Tibial nerve (tissue), 4 donors: ENCODE measurements at places on chromosomes 2 and 18.

GRCh38 chr18:36931106-36931505 lies 102.2 kb downstream of the KIAA1328 start:
- no peak for DNase-seq

DNA sequence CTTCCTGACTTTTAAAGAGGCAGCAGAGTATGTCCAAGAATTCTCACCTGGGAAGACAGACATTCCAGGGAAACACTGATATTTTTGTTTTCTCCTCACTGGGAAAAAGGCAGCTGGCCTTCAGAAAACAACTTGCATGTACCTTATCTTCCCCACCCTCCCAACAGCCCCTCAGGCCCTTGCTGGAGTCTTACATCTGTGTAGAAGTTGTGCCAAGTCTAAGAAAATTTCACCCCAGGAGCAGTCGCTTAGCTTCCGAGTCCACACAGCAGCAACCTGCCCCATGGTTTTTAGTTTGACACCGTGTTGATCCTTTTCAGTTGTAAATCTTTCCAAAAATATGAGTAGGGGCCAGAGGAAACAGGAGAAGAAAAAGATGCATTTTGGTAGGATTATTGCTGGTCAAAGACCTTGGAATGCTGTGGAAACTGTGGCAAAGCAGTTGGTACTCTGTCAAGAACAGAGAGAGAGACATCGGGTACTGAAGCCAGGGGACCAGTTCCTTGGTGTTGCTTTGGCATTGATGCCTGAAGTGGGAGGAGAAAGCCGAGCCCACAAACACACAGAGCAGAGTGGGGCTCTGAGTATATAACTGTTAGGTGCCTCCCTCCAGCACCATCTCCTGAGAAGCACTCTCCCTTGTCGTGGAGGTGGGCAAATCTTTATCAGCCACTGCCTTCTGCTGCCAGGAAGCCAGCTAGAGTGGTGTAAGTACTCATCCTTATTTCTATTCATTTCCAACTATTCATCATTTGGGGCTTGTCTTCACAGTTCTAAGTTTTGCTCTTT lies at the start of gene SLC14A1:
TSS of gene SLC14A1 (plus strand) at position 615 of the 789 bp plus-strand sequence. CDS start 6,140 bp downstream, outside the sequence.
- no peak for DNase-seq

- DNase-seq: no peak
Measured at GRCh38 chr2:202387608-202388342, 11.6 kb downstream of the BMPR2 start.

DNA sequence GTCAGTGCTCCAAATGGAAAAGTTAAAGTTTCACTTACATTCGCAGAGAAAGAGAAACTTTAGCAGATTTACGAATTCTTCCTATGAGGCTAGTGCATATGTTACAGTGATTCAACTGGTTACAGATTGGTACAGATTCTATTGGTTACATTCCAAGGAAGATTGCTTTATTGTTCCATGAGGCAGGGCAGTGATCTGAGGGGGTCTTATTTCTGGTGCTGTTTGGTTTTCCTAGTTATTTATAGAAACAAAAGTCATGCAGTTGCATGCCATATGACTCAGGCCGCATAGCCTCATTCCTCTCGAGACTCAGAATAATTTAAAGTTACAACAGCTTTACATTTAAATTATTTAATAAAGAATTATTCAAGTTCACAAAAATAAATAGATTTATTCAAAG lies 385.4 kb upstream of the SYT4 start:
- DNase-seq: no peak

- DNase-seq: no peak
Measured at GRCh38 chr18:42326752-42327151, 371.7 kb downstream of the PIK3C3 start.

DNA sequence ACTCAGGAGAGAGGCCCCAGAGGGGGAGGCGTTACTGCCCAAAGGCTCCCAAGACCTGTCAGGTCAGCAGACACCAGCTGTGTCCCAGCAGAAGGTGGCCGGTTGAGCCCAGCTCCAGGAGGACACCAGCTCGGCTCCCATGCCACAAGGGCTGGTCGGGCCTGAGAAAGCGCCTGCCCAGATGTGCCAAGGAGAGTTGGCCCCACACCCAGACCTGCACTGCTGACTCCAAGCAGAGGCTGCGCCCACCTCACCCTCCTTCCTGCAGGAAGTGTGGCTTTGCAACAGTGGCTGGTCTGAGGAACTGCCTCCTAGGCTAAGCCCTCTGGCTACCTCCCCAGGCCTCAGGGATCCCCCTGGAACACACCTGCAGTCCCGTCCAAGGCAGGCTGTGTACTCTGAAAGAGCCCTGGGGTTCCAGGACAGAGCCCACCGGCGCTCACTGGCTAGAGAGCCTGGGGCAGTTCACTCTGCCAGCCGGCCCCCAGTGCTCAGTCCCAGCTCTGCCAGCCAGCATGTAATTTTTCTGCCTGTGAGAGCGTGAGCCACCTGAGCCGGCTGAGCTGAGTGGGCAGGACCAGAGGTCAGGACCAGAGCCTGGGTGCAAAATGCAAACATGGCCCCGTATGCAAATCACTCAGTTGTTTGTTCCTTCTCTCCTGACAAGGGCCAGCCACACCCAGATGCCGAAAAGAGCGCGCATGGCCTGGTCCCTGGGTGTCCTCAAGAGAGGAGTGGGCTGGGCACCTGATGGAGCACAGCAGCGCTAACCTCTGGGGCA lies 36.9 kb upstream of the PTMA start:
- DNase-seq: no peak

DNA sequence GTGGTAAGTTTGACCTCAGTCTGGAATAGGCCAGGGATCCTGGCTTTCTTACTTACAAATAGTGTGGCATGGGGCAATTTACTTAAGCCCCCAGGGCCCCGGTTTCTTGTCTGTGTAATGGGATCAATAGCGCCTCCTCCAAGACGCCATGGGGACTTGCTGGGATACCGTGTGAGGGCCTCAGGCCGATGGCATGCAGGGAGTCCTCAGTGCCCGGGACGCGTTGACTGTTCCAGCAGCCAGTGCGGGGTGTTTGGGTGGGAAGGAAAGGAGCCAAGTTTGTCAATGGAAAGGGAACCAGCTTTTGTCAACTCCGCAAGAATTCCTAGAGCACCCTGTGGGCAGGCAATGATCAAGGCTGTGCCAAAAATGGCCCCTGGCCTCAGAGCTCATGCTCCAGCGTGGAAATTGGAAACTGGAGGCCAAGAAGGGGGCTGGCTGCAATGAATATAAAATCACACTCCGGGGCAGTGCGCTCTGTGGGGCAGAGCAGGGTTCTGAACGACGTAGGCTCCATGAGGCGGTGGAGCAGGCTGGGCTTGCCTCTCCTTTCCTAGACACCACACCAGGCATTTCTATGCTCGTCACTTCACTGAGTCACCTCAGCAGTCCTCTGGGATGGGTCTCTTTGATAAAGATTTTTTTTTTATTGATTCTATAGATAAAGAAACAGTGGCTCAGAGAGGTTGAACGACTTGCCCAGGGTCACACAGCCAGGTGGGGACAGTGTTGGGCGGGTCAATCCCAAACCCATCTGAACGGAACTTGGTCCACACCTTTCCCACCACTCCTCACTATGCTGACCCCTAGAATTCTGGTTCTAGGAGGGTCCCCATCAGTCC lies 56.7 kb upstream of the ASAP2 start:
- no peak for DNase-seq

DNA sequence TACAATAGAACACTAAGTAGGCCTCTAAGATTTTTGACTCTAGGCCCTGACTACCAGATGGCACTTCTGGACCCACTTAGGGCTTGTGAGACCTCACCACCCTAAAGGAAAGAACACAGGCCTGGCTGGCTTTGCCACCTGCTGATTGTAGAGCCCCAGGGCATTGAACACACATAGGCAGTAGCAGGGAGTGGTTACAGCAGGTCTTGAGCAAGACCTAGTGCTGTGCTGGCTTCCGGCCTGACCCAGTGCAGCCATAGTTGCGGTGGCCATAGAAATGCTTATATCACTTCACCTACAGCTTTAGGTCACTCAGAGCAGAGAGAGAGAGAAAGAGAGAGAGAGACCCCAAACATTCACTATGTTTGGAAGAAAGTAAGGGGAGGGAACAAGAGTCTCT lies 223.2 kb downstream of the LRATD1 start:
- DNase-seq: no peak

DNA sequence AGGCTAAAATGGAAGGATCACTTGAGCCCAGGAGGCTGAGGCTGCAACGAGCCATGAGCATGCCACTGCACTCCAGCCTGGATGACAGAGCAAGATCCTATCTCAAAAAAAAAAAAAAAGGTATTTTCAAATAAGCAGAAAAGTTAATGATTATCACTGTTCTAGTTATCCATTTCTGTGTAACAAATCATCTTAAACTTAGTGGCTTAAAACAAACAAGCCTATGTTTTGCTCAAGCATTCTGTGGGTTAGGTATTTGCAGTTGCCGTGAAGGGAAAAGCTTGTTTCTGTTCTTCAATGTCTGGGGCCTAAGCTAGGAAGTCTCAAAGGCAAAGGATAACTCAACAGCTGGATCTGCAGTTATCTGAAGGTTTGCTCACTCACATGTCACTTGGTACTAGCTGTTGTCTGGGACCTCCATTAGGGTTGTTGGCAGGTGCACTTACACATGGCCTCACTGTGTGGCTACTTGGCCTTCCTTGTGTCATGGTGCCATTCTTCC lies 14.1 kb downstream of the MFF start:
- no peak for DNase-seq

DNA sequence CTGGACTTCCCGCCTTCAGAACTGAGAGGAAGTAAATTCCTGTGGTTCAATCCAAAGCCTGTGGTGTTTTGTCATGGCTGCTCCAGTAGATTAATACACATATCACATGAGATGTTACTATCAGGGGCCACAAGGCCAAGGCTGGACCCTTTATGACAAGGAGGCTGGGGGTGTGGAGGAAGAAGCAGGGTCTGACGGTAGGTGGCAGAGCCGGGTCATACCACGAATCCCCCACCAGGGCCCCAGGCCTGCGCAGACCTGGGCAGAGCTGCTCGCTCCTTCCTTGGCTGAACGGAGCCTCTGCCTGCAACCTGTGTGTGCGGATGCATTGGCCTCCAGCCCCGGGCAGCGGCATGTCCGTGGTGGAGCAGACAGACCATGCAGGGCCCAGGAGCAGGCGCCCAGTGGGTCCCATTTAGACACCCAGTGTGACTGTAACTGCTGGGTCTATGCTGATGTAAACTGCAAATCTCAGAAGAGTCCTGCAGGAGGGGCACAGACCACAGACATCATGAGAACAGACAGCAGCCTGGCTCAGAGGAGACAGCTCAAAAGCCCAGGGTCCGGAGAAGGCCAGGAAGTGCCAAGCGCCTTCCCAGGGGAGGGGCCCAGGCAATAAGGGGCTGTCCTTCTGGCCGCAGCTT lies 155.2 kb downstream of the PXDN start:
- DNase-seq: no peak

DNA sequence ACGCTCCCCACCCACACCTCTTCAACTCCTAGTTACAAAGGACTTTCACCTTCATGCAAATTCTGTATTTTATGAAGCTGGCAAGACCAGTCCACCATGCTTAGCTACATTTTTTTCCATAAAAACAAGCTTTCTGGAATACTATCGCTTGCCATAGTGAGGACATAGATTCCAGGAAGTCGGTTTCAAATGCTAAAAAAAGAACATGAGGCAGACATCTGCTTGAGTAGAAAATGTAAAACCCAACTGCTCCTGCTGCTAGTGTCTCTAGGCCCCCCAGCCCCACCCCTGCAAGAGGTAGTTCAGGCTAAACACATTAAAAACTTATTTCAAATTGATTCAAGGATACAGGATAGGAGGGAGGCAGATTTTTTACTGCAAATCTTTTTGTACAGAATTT lies 148.9 kb downstream of the SMAD2 start:
- no peak for DNase-seq

- DNase-seq: no peak
Measured at GRCh38 chr2:150232871-150233270, 254.6 kb downstream of the RND3 start.

- no peak for DNase-seq
Measured at GRCh38 chr2:127047054-127047453, 59.9 kb downstream of the BIN1 start.

GRCh38 chr18:13628211-13628610 lies 98.1 kb downstream of the FAM210A start:
- DNase-seq: no peak

DNA sequence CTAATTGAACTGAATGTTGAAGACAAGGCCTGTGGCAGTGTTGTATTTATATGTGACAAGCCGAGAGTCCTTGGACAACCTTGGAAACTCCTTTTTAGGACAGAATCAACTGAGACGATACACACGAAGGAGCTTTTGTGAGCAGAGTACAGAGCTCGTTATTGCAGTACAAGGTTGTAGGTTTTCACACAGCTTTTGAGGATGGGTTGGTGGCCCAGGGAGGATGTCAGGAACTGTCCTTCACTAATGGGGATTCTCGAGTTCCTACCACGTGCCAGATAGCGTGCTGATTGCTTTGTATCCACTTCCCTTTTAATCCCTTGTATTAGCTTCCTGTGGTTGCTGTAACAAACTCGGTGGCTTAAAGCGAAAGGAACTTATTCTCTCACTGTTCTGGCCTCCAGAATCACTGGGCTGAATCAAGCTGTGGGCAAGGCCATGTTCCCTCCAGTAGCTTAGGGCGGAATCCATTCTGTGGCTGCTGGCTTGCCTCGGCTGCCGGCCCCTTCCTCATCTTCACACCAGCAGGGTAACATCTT lies 20.2 kb downstream of the INPP4A start:
- no peak for DNase-seq

DNA sequence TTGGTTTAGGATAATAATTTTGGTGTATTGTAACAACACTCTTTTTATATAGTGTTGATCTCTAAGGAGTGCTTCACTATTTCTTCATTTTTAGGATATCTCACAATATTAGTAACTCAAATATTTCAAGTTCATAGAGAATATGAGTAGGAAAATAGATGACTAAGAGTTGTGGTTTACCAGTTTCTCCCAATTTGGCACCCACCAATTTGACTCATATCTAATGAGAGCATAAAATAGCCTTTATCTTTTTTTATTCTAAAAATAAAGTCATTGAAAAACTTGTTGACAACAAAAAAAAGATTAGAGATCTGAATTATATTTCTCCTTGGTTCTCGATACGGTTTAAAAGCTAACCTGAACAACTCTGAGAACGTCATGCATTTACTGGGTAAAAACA lies 204.0 kb downstream of the PARD3B start:
- no peak for DNase-seq

DNA sequence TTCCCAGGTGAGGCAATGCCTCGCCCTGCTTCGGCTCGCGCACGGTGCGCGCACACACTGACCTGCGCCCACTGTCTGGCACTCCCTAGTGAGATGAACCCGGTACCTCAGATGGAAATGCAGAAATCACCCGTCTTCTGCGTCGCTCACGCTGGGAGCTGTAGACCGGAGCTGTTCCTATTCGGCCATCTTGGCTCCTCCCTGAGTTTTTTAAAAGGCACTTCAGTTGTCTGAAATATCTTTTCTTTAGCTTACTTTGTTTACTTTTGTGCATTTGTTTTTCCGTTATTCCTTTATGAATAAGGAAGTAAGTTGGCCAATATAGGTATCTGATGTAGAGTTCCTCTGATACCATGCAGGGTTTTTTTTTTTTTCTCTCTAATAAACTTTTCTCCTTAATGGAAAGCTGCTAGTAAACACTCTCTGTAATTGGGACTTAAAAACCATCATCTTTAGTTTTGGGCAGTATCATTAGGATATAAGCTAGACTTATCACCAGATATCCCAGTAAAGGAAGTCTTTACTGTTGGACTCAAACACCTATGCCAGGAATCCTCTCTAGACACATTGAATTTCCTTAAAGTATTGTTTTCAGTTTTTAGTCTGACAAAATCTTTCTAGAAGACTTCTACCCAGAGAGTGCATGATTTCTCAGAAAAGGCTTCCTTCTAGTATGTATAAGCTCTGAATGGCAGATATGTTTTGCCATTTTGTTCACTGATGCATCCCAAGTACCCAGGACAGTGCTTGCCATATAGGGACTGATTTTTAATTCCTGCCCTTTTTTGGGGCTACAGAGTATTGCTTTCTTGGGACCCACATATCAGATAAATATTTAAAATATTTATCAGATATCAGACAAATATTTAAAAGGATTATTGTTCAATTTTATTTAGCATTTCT lies 35.8 kb upstream of the DYSF start:
- no peak for DNase-seq
